ENCODE measurements at places on chromosomes 2 and 18.

GRCh38 chr2:16729335-16729734 is 63.7 kb upstream of the CYRIA start:
- DNase-seq: no peak

DNA sequence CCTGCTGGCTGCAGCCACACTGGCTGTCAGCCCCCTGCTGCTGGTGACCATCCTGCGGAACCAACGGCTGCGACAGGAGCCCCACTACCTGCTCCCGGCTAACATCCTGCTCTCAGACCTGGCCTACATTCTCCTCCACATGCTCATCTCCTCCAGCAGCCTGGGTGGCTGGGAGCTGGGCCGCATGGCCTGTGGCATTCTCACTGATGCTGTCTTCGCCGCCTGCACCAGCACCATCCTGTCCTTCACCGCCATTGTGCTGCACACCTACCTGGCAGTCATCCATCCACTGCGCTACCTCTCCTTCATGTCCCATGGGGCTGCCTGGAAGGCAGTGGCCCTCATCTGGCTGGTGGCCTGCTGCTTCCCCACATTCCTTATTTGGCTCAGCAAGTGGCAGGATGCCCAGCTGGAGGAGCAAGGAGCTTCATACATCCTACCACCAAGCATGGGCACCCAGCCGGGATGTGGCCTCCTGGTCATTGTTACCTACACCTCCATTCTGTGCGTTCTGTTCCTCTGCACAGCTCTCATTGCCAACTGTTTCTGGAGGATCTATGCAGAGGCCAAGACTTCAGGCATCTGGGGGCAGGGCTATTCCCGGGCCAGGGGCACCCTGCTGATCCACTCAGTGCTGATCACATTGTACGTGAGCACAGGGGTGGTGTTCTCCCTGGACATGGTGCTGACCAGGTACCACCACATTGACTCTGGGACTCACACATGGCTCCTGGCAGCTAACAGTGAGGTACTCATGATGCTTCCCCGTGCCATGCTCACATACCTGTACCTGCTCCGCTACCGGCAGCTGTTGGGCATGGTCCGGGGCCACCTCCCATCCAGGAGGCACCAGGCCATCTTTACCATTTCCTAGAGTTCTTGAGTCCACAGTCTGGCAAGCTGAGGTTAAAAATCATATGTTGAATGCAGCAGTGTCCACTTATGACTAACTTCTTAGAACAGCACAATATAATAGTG is 741 bp downstream of the GPR148 start:
- no peak for DNase-seq

DNA sequence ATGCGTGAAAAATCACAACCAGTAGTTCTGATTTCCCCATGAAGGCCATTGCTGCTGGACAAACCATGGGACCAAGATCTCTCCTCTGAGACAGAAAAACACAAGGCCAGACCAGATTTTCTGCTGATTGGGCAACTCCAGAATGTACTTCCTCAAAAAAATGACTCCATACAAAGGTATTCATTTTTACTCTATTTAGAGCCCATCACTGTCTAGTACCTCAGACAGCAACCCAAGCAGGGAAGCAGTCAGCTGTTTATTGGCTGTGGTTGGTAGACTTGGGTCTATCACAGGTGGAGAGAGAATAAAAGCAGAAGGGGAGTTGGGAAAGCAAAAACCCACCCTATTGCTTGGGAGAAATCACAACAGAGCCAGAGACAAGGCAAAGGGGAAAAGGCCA is 219.9 kb downstream of the PIK3C3 start:
- DNase-seq: no peak

DNA sequence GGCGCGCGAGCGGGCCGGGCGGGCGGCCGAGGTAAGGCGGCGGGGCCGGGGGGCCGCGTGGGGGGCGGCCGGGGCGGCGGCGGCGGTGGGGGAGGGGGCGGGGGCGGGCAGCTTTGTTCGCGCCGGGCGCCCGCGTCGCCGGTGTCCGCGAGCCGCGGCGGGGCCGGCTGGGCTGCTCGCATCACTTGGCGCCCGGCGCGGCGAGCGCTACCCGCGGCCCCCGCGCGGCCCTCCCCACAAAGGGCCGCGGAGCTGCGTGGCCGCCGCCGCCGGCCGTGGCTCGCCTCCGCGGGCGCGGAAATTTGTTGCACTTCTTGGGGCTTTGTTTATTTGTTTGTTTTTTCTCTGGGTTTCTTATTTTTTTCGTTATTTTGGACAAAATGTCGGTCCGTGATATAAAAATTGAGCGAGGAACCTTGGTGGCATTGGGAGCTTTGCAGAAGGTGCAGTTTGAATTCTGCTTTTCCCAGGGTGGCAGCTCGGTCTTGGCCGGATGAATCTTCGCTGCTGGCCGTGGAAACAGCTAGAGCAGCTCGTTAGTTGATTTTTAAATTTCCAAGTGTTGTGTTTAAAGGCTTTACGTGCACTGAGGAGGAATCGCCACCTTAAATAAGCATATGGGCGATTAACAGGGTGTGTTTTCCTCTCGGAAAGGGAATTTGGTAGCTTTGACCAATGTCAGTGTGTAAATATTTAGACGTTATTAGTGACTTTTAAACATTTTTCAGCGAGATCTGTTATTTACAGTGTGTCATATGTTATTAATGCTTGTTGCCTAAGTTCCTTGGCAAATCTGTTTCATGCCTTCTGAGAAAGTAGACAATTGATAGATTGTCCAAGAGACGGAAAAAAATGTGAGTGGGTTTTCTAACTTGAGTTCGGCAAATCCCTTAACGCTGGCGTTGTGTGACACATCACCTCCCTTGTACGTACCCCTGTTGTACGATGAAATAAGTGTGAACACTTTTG is 822 bp downstream of the UBE2E3 start:
- no peak for DNase-seq

GRCh38 chr2:208039376-208040110 is 14.2 kb upstream of the PLEKHM3 start:
- no peak for DNase-seq

- no peak for DNase-seq
These were observed 27.9 kb downstream of the EPG5 start for GRCh38 chr18:45939236-45939635.

GRCh38 chr2:158255257-158255656 is 153.6 kb downstream of the UPP2 start:
- no peak for DNase-seq

Data from NCI-H1436 (cell line).